Naive thymus-derived CD8-positive, alpha-beta T cell (primary cell): ENCODE measurements at places on chromosomes 3 and 15. TPM values are rescaled to one million over a fixed set of nuclear protein-coding genes. Genes with fewer than 3 reads are reported as not detected.
A peak's percentile ranks its signal among the peaks of the same experiment; 100 is the strongest.

Gene ARPC4
- 134 TPM for total RNA-seq

DNA sequence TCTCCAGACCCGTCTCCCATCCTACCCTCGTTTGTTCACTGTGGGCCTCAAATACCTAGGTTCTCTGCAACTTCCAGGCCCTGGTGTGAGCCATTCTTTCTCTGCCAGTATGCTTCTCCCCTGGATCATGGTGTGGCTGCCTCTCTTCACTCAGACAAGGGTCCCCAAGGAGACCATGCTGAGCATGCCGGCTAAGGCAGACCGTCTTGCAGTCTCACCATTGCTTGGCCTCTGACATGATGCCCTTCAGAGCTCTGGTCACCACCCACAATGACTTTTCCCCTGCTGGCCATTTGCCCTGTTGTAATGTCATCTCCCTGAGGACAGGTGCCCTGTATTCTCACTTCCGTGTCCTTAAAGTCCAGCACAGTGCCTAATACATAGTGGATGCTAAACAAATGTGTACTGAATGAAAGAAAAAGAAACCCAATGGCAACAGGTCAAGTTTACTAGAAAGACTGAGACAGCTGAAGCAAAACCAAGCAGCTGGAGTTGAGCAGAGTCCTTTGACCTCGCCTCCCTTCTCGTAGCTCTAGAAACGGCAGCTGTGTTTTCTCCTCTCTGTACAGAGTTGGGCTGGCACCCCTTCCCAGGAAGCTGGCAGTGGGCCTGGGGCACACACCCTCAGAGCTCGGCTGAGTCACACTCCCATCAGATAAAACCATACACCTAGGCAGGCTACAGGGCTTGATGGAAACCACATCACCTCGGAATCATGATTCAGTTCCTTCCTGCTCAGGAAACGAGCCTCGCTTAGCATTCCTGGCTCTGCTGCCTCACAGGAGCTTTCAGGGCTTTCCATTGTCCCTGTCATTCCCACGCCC lies 8.6 kb downstream of the TLR9 start:
- H3K27ac ChIP-seq: peak overlapping the region; percentile 86
- H3K4me1 ChIP-seq: peaks cover 63% of the 10 kb centered on the region
- H3K27me3 ChIP-seq: no peaks in the 10 kb centered on the region
- no peak for DNase-seq
- H3K4me3 ChIP-seq: peak overlapping the region; percentile 77

Gene CKMT1A
- total RNA-seq: not detected

Gene THSD4
- not detected for total RNA-seq

- no peak for DNase-seq
- no peak overlapping the region for H3K4me3 ChIP-seq
- H3K4me1 ChIP-seq: peaks cover 7% of the 10 kb centered on the region
- peak overlapping the region; percentile 19 for H3K27ac ChIP-seq
- peaks cover 21% of the 10 kb centered on the region for H3K36me3 ChIP-seq
Measured at GRCh38 chr15:98809273-98809672, 160.9 kb downstream of the IGF1R start.

- peaks cover 7% of the 10 kb centered on the region for H3K4me1 ChIP-seq
- H3K27me3 ChIP-seq: no peaks in the 10 kb centered on the region
- DNase-seq: no peak
- no peaks in the 10 kb centered on the region for H3K36me3 ChIP-seq
- no peak overlapping the region for H3K27ac ChIP-seq
- no peak overlapping the region for H3K4me3 ChIP-seq
Measured at GRCh38 chr3:50478051-50478450, 25.4 kb downstream of the CACNA2D2 start.

Gene LRRC31
- total RNA-seq: not detected

- DNase-seq: no peak
- no peak overlapping the region for H3K27ac ChIP-seq
- no peaks in the 10 kb centered on the region for H3K4me1 ChIP-seq
- H3K4me3 ChIP-seq: no peak overlapping the region
- no peaks in the 10 kb centered on the region for H3K27me3 ChIP-seq
Measured at GRCh38 chr3:110910346-110910955, 161.2 kb upstream of the NECTIN3 start.

DNA sequence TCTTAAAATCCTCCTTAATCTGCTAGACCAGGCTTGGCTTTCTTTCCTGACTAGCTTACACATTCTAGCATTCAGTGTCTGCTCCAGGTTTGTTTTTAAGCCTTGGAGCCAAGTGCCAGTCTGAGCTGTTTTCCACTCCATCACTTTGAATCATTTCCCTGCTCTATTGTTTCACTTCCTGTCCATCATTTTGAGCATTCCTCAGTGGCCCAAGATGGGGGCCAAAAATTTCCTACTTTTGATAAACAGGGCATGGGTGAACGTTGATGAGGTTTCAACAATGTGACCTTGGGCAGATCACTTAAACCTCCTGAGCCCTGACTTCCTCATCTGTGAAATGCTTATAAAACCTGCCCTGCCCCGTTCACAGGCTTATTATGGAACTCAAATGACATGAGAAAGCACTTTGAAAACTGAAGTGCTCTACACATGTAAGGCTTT lies 4.4 kb downstream of the CYP19A1 start:
- H3K4me1 ChIP-seq: peaks cover 18% of the 10 kb centered on the region
- no peak for DNase-seq
- no peak overlapping the region for H3K4me3 ChIP-seq
- H3K27me3 ChIP-seq: peaks cover 11% of the 10 kb centered on the region
- no peak overlapping the region for H3K27ac ChIP-seq
- H3K36me3 ChIP-seq: no peaks in the 10 kb centered on the region

Gene CCDC13
- 0.73 TPM for total RNA-seq
